ENCODE measurements at places on chromosomes 2 and 18. TPM values are rescaled to one million over a fixed set of nuclear protein-coding genes. Genes with fewer than 3 reads are reported as not detected.

GRCh38 chr18:50284255-50284885 is 3.0 kb upstream of the MBD1 start:
- peak overlapping the region; percentile 3 for H3K27ac ChIP-seq
- peak overlapping the region; percentile 42 for H3K4me3 ChIP-seq
- peaks cover 55% of the 10 kb centered on the region for H3K4me1 ChIP-seq
- no peaks in the 10 kb centered on the region for H3K27me3 ChIP-seq
- DNase-seq = no peak

Gene TTC39C
- total RNA-seq = 38.8 TPM

Gene GATA6
- 0.39 TPM for total RNA-seq

GRCh38 chr2:38376346-38377049 is 575 bp downstream of the ATL2 start:
- peaks cover 65% of the 10 kb centered on the region for H3K4me1 ChIP-seq
- H3K27ac ChIP-seq = peak overlapping the region; percentile 91
- no peaks in the 10 kb centered on the region for H3K27me3 ChIP-seq

DNA sequence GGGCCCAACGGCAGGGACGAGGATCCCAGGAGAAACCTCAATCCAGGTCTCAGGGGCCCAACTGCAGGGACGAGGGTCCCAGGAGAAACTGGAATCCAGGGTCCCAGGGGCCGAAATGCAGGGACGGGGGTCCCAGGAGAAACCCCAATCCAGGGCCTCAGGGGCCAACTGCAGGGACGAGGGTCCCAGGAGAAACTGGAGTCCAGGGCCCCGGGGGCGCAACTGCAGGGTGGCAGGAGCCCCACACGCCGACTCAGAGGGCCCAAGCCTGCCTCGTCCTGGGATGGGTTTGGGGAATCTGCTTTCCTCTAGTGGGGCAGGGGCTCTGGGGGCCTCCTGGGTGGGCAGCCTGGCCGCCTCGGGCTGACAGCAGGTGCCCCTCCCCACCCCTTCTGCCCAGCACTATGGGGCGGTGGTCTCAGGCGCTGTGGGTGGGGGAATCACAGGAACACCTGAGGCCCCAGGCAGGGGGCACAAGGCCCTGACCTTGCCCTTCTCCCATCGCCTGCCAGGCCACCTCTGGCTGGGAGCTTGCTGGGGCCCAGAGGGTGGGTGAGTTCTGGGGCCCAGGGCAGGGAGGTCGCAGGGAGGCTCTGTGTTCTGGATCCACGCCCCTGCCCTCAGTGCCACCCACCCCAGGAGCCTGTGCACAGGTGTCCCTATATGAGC is 7.1 kb downstream of the RTP5 start:
- H3K4me1 ChIP-seq = peaks cover 20% of the 10 kb centered on the region
- no peak overlapping the region for H3K27ac ChIP-seq
- no peak for DNase-seq
- H3K4me3 ChIP-seq = no peak overlapping the region
- no peaks in the 10 kb centered on the region for H3K27me3 ChIP-seq

GRCh38 chr18:25669741-25670140 is 317.8 kb upstream of the ZNF521 start:
- H3K4me3 ChIP-seq = no peak overlapping the region
- no peaks in the 10 kb centered on the region for H3K36me3 ChIP-seq
- H3K27me3 ChIP-seq = no peaks in the 10 kb centered on the region

DNA sequence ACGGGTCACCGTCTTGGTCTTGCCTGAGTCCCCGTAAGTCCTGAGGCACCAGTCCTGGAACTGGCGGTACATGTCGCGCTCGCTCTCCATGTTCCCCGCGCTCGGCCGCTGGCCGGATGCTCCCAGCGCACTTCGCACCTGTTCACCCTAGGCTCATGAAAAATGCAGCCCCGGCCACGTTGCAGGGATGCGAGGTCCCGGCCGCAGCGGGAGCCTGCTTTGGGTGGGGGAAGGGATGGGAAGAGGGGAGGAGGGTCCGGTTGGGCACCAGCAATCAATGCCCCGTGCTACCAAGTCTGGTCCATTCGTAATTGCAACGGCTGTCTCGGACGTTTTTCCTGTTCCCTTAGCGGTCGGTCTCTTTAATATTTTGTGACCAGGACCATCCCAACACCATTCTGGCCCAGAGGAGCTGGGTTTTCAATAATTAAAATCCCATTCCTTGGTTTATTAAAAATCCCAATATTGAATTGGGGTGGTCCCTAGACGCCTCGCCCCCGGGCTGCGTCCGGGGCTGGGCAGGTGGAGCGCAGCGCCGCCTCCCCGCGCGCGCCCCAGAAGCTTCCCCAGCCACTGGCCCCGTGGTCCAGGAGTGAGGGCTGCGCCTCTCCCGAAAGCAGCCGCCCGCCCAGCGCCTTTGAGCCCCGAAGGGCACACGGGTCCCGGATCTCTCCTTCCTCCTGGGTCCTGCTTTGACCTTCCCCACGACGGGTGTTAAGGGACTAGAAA is 1.4 kb downstream of the NOL4 start:
- H3K27me3 ChIP-seq = peaks cover 29% of the 10 kb centered on the region
- no peak overlapping the region for H3K4me3 ChIP-seq
- no peak for DNase-seq
- peaks cover 9% of the 10 kb centered on the region for H3K36me3 ChIP-seq

All from activated T-cell treated with anti-CD3 and anti-CD28 coated beads, Interleukin-2, amount 50 U/mL, for 72 hours (primary cell).